ENCODE measurements at places on chromosomes 16 and 17.

- no peak for DNase-seq
Observed at GRCh38 chr16:49183911-49184310, 97.7 kb downstream of the CBLN1 start.

DNA sequence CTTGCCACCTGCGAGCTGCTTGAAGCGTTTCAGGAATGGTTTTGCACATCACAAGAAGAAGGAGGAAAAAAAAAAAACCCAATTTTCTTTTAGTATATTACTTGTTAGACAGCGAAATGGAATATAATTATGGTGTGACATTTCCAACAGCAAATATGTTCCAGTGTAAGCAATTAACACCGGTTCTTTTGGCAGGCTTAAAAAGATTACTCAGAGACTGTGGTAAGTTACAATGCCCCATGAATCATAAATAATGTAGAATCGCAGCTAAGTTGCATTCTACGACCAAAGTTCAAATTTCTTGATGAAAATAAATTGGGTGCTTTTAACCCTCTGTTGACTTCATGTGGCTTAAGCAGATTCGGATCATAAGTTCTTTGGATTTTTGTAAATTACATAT, 245.2 kb downstream of the XYLT1 start:
- no peak for DNase-seq

GRCh38 chr16:56749672-56750491, 20.0 kb downstream of the NUP93 start:
- no peak for DNase-seq

- no peak for DNase-seq
Observed at GRCh38 chr16:8581831-8582580, 8.3 kb downstream of the TMEM114 start.

GRCh38 chr17:30414486-30414885, 35.8 kb downstream of the CPD start:
- DNase-seq, result no peak

GRCh38 chr16:48158296-48158695, 2.5 kb upstream of the ABCC12 start:
- DNase-seq, result no peak

- no peak for DNase-seq
Observed at GRCh38 chr16:57950382-57950781, 20.5 kb downstream of the CNGB1 start.

GRCh38 chr16:492211-492875, 35.2 kb upstream of the CAPN15 start:
- no peak for DNase-seq

GRCh38 chr17:78368348-78368747, 8.5 kb upstream of the SOCS3 start:
- DNase-seq, result no peak

GRCh38 chr17:9104370-9105041, 83.2 kb downstream of the NTN1 start:
- DNase-seq, result no peak

GRCh38 chr17:31830971-31831858, 27.8 kb downstream of the COPRS start:
- no peak for DNase-seq

DNA sequence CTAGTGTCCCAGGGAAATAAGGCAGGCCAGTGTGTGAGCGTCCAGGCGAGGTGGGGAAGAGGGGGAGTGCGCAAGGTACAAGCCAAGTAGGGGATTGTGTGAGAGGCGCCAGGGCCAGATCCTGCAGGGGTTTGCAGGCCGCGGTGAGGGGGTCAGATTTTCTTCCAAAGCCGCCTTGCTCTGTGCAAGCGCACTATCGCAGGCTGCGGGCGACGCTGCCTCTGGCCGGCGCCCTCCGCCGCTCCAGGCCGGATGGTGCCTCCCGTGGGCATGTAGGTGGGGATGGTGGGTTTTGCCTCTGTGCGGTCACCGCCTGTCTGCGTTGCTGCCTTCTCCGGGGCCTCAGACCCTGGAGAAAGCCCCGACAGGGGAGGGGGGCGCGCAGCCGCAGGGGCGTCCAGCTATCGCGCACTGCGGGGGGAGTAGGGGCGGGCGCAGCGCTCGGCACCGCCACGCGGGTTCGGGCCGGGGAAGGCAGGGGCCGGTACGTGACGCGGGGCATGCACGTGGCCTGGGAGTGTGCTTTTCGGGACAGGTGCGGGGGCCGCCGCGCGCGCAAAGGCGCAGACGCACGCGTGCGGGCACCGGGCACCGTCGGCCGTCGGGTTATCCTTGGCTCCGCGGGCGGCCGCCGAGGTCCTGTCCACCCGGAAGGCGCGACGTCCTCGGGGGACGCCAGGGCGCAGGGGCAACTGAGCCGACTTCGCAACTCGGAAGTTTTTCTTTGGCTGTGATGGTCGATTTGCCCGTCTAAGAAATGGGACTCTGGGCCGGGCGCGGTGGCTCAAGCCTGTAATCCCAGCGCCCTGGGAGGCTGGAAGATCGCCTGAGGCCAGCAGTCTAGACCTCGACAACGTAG, 1.1 kb upstream of the HAPSTR1 start:
- peak; percentile 43 for DNase-seq

DNA sequence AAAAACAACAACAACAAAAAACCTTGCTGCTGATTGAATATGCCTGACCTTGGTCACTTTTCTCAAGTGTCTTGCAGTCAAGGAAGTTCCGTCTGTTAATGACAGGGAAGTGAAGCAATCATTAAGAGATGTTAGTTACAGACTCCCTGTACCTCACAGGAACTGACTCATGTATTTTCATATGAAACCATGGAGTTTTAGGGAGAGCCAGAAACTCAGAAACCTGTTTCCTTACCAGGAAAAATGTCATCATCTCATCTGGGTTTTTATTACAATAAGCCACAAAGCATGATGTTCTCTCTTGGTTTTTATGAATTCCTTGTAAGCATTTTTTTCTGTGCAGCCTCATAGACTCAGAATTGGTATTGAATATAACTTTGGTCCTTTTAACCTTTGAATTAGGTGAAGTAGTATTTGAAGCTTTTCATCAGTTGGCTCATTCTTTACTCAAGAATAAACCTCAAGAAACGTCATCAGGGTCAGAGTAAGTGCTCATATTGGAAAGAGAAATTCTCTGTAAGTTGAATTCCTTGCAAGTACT, 10.3 kb downstream of the LYRM1 start:
- no peak for DNase-seq

DNA sequence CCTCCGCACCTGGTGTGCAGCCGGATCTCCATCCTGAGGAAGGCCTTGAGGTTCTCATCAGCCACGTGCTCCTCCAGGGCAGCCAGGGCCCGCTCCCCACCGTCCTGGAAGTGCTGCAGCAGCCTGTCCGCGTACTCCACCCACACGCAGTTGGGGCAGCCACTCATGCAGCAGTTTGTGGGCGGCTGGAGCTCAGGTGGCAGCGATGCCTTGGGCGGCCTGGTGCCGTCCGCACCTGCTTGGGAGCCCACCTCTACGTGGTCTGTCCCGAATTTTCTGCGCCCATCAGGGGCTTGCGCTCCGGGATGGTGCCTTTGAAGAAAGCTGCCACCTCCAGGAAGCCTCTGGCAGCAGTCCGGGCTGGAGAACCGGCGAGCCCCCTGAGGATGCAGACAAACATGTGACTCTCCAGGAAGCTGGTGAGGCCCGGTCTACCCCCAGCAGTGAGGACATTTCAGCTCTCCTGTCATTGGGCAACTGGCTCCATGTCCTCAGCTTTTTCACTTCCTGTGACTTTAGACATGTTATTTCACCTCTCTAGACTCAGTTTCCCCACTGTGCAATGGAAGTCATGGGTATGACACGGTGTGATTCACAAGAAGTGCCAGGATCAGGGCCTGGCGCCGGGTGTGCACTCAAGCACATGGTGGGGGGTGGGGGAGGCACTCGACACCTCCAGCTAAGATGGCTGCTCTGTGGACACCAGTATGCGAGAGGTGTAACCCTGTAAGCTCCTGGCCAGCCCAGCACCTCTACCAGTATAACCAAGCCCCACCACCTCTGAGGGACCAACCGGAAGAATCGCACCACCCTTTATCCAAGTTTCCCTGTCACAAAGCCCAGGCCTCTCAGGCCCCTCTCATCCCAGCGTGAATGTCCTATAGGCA, 957 bp downstream of the OXLD1 start:
- DNase-seq, result no peak

DNA sequence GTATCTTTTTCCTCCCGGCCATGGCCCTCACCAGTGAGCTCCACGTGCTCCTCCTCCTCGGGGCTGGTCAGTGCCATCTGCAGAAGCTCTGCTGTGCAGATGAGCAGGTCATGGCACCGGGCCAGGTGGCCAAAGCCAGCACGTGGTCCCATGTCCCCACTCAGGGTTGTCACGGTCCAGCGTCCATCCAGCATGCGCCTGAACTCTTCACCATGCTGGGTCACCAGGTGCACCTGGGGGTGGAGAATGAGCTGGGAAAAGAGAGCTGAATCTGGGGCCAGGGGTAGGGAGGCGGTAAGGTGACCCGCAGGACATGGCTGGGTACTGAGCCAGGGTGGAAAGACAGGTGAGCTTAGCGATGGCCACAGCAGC, 1.3 kb downstream of the DHX58 start:
- DNase-seq, result no peak

GRCh38 chr16:546909-547770, 13.1 kb upstream of the PRR35 start:
- peak; percentile 73 for DNase-seq

DNA sequence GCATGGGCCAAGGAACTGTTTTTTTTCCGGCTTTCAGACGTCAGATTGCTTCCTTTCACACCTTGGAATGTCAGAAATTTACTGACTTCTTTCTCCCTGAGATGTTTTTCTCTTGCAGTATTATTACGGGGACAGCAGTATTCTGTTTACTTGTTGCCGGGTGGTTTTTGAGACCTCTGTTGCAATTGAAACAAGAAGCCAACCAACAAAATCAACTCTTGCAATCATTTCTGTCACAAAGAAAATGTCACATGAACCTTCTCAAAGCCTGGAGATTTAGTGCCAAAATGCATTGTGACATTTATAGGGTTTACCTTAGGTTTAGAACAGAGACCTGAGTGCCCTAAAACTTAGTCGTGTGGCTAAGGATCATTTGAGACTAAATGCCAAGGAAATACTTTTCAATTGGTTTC, 174.3 kb downstream of the MAP2K6 start:
- no peak for DNase-seq

DNA sequence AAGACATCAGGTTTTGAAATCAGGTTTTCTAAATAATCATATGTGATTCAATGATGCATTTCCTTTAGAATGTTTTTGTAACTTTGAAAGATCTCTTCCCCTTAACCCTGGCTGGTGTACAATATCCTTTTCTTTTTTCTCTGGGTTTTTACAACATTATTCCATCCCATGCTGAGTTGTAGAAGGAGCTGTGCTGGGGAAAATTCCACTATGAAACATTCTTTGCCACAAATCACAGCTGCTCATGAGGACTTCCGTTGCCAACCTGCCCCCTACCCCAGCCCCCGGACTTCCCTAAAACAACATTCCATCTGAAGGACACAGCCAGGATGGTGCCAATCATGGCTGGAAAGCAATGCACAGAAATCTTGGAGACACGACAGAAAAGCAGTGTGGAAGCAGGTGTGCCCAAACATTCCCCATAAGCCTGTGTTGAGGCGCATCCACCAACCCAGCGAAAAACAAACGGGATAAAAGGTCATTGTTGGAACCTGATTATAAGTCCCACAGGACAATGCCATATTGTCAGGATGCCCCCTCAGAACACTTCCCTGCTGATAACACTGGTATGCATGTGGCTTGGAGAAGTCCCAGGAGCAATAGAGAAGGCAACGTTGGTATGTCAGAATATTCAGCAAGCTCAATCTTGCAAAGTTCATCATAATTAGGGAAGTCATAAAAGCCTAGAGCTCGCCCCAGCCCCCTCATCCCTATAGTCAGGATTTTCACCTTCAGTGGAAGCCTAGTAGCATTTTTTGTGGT, 475.0 kb downstream of the HS3ST3B1 start:
- DNase-seq, result no peak

GRCh38 chr17:27631411-27631760, 398 bp downstream of the LGALS9 start:
- peak; percentile 13 for DNase-seq

DNA sequence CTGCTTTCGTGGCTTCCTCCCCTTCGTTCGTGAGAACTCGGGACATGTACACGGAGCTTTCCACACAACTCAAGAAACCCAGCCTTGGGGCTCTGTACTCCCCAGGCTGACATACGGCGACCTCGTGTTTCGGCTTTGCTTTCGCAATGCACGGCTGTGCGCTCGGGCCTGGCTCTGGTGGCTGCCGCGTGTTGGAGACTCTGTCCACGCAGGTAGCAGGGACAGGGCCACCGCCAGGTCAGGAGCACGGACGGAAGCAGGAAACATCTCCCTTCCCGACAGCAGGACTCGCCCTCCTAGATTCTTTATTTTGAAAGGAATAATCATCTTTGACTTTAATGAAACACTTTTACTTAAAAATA, 17.3 kb downstream of the UTS2R start:
- DNase-seq, result no peak

- DNase-seq, result no peak
Observed at GRCh38 chr17:78679495-78680395, 102.3 kb downstream of the CYTH1 start.

GRCh38 chr16:9476744-9477143, 385.3 kb downstream of the HAPSTR1 start:
- DNase-seq, result no peak

GRCh38 chr17:13086142-13086769, 68.4 kb upstream of the ELAC2 start:
- DNase-seq, result no peak

DNA sequence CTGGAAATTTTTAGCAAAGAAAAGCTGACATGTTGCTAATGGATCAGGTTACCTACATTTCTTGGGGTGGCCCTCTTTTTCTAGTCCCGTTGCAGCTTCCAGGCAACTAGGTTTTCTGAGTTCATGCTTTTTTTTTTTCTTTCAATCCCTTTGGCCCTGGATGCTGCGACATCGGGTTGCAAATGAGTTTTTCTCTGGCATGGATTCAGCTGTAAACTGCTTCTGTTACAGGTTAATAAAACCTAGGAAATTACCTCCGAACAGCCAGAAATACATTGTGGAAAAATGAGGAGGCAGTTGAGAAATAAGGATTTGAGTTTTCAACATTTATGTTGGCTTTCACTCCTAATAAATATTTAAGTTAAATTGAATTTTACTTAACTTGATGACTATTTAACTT, 149.8 kb upstream of the MAF start:
- DNase-seq, result no peak

GRCh38 chr17:82435103-82435502, 15.4 kb downstream of the CYBC1 start:
- no peak for DNase-seq

DNA sequence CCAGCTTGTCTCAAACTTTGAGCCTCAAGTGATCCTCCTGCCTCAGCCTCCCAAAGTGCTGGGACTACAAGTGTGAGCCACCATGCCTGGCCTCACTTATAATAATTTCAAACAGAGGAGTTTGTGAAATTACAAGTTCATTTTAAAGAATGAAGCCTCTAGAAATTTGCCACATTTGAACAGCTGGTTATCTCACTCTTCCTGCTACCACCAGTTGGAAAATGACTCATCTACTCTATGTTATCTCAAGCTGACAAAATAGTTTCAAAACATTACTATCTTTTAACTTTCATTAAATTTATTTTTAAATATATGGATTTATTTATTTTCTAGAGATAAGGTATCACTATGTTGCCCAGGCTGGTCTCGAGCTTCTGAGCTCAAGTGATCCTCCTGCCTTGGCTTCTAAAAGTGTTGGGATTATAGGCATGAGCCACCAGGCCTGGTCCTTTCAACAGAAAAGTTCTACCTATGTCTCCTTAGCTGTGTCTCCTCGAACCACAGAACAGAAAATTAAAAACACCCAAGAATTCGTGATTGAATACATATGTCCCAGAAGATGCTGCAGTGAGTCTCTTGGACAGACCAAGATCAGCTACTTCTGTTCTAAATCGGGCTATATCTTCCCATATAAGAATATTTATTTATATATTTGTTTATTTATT, 47.6 kb downstream of the MYH13 start:
- DNase-seq, result no peak
